T47D (cell line): ENCODE measurements at places on chromosomes 2 and 18.

DNA sequence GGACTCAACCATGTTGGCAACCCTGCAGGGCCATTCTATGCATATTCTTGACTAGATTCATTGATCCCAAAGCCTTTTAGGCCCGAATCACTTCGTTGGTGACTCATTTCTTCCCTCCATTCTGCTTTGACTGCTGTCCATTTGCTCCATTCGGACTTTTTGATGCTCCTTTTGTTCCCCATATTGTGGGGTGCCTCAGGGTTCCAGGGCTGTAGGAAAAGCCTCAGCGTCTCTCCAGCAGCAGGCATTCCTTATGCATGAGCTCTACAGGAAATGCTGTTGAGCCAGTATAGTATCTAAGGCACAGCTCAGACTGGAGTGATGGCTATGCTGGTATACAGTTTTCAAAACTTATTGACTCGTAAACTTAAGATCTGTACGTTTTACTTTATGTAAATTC is 292.6 kb downstream of the PRKCE start:
- peak; percentile 47 for DNase-seq

DNA sequence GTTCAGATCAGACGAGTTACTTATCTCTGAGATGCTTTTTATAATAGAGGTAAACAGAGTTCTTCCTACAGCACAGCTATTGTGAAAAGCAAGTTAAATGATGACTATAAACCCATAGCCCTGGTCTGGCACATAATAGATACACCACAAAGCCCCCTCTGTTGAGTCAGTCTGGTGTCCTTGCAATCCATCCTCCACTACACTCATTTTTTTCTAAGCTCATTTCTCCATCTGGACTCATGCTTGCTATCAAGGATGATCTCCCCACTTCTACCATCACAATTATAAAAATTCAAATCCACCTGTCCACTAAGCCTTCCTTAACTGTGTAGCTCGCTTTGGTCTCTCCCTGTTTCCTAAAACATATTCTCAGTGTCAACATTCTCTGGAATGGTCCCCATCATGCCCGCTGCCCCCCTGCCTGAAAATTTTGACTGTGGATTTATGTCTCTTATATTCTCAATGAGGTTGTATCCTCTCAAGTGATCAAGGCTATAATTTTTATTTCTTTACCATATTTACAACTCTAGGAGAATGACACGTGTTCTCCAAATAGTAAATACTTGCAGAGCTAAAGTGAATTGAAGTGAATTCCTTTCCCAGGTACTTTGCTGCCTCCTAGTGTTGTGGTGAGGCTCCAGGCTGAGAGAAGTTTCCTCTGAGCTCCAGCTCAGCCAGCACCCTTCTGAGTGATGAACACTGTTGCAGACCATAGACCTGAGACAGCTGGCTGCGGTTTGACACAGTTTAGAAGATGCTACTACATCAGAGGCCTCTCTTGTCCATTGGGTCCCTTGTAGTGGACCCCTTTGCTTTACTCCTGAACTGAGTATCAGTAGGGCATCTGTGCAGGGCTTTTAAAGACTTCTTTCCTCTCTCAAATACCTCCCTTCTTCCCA is 108.7 kb downstream of the DPP10 start:
- DNase-seq = peak; percentile 66

GRCh38 chr2:201349601-201350000 is 7.5 kb downstream of the FLACC1 start:
- DNase-seq = no peak

DNA sequence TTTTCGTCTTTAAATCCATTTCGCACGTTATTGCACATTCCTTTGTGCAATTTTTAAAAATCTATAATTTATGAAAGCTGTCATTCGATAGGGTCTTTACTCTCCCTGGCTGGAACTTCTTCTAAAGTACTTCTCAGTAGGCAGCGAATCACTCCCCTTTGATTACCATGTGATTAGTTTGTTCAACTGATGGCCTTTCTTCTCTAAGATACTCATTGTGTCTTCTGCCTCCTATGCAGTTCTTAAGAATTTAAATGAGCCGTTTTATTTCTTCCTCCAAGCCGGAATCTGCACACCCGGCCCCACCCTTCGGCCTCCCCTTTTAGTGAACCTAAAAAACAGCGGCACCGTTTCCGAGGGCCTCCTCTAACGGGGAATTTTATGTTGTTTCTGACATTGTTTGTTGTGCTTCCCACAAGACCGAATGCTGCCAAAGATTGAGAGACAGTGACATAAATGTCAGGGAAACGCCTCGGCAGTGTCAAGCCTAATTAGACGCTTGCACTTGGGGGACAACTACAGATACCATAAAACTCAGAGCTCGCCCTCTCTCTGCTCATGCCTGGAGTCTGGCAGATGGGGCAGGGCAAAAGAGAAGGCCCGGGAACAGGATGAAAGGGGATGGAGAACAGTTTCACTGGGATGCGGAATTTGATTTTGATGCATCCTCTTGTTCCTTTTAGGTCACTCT is 255.3 kb downstream of the BCL11A start:
- no peak for DNase-seq

GRCh38 chr2:238370823-238371372 is 50.6 kb downstream of the TRAF3IP1 start:
- no peak for DNase-seq

- DNase-seq = no peak
Measured at GRCh38 chr2:169790581-169790980, 8.1 kb upstream of the SSB start.

- no peak for DNase-seq
Measured at GRCh38 chr2:225457482-225457881, 58.0 kb downstream of the NYAP2 start.

DNA sequence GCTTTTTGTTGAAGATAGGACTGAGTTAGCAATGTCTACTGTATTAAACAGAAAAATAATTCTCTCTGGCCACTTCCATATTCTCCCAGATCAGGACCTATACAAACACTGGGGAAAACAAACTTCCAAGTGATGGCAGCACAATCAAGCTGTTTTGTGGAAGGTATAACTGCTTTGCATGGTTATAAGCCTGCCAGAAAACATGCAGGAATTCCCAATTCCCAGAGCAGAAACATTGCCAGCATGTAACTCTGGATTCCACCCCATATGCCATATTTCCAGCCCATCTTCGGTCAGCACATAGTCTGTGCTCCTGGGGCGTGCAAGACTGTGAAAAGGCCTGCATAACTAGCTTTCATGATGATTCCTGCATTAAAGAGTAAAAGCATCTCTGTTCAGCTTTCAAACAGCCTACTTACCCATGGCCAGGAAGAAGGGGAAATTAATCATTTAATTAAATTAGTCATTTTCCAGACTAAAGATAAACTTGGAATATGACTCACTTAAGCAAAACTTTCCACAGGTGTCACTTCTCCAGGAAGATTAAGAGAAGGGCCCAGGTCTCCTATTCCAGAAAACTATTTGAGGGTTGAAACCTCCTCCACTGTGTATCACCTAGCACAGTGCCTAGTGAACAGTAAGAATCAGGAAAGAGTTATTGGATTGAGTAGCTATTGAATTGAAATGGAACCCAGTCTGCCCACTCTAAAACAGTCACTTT is 280.5 kb downstream of the NRXN1 start:
- peak; percentile 38 for DNase-seq

- DNase-seq = no peak
Measured at GRCh38 chr2:238162251-238162845, 3.6 kb downstream of the ERFE start.

DNA sequence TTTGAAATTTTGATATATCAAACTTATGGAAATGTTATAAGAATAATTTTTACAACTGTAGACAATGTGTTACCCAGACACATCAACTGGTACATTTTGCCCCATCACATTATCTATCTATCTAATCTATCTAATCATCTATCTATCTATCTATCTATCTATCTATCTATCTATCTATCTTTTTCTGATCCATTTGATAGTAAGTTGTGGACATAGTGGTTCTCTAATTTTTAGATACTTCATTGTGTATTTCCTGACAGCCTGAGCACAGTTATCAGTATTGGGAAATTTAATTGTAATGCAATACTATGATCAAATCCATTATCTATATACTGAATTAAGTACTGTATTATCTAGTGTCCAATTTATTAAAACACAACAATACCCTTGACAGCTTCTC is 42.0 kb upstream of the TMEM18 start:
- no peak for DNase-seq
